ENCODE measurements at places on chromosomes 6 and 20. TPM values are rescaled to one million over a fixed set of nuclear protein-coding genes. Genes with fewer than 3 reads are reported as not detected.

The WRNIP1 gene
- total RNA-seq = 49.0 TPM

The OGFRL1 gene
- total RNA-seq = 22.9 TPM

- H3K27me3 ChIP-seq = no peaks in the 10 kb centered on the region
- H3K27ac ChIP-seq = no peak overlapping the region
Measured at GRCh38 chr20:37850724-37851355, 52.1 kb upstream of the VSTM2L start.

GRCh38 chr6:147222160-147222838 lies 18.1 kb downstream of the STXBP5 start:
- no peak overlapping the region for H3K4me3 ChIP-seq
- H3K4me1 ChIP-seq = peaks cover 6% of the 10 kb centered on the region
- H3K27me3 ChIP-seq = no peaks in the 10 kb centered on the region
- DNase-seq = no peak
- H3K27ac ChIP-seq = no peak overlapping the region
- H3K36me3 ChIP-seq = peaks cover 6% of the 10 kb centered on the region

GRCh38 chr20:38177201-38177600 lies 12.1 kb upstream of the TGM2 start:
- H3K4me3 ChIP-seq = no peak overlapping the region
- no peak overlapping the region for H3K27ac ChIP-seq
- DNase-seq = no peak
- H3K4me1 ChIP-seq = no peaks in the 10 kb centered on the region
- H3K36me3 ChIP-seq = no peaks in the 10 kb centered on the region
